ENCODE measurements at places on chromosomes 2 and 18.
A peak's percentile ranks its signal among the peaks of the same experiment; 100 is the strongest.

DNA sequence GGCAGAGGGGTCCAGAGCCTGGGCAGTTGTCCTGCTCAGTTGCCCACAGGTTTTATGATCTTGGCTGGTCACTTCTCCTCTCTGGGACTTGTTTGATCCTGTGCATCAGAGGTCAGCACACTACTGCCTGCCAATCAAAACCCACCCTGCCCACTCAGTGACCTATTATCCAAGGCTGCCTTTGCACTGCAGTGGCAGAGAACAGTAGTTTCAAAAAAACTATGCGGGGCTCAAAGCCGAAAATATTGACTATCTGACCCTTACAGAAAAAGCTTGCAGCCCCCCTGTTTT lies 218.2 kb downstream of the CYP26B1 start:
- DNase-seq: no peak

- DNase-seq: peak; percentile 71
Observed at GRCh38 chr18:48410095-48410920, 1.1 kb upstream of the ZBTB7C start.

DNA sequence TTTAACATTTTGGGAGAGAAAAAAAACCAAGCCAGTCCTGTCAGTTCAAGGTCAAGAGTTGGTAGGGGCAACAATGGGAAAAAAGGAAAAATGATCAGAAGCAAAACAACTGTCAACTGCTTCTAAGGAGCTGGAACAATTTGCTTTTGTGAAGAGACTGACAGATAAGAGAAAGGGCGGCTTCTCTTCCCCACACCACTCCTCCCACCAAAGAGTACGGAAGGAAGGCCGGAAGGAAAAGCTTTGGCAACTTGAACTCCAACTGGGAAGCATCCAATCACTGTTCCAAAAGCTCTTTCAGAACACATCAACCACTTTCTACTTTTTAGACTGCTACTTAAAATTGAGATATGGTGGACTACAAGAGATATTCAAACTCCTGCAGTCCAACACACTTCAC lies 57.8 kb upstream of the NFU1 start:
- no peak for DNase-seq

DNA sequence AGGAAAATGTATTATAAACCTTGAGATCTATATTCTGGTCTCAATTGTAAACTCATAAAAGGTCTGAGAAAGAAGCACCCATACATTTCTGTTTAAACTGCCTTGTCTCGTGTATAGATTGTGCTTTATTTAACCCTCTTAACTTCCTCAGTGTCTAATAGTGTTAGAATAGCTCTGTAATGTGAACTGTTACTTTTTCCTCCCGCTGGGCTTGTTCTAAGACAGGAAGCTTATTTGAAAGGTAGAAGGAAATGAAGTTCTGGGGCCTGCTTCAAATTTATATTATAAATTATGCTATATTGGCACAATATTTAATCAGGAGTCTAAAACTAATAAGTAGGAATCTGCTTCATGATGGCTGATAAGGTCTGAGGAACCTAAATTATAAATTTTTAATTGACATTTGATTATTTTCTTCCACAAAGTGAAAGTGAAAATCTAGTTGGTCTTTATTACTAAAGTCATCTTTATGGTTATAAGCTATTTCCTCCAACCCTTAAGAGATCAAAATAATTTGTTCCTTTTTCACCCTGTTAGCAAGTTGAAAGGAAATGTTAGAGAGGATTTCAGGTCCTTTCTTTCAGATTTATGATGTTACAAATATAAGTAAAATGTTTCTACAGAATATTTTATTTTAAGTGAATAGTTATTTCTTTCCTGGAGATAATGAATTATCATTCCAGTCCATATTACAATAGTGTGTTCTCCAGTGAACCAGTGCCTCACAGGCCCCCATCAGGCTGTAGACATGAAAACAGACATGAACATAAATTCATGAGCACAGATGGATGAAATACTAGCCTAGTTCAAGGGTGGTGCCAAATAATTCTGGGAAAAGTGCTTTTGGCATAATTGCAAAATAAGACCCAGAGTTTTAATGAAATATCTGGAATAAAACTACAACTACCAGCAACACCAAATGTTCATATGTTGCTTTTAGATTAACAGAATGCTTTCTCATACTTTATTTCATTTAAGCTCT lies 7.9 kb downstream of the MFSD6 start:
- no peak for DNase-seq

- no peak for DNase-seq
Observed at GRCh38 chr2:68091439-68092034, 28.7 kb upstream of the C1D start.

- no peak for DNase-seq
Observed at GRCh38 chr18:74994502-74995418, 214.2 kb downstream of the PTGR3 start.

DNA sequence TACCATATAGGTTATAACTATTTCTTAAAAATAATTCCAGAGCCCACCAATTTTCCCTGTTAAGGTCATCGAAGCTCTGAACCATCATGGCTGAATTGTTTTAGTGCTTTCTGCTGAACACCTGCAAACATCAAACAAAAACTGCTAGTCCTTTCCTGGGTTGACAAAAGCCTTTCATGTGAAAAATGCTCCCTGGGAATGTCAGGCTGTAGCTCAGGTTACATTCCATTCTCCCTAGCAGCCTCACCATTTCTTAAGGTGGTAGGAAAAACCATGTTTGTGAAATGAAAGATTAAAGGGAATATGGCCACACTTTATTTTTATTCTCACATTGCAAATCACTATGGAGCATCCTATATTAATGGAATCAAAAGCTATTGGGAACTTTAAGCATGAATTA lies 5.7 kb downstream of the TCF4 start:
- DNase-seq: no peak

DNA sequence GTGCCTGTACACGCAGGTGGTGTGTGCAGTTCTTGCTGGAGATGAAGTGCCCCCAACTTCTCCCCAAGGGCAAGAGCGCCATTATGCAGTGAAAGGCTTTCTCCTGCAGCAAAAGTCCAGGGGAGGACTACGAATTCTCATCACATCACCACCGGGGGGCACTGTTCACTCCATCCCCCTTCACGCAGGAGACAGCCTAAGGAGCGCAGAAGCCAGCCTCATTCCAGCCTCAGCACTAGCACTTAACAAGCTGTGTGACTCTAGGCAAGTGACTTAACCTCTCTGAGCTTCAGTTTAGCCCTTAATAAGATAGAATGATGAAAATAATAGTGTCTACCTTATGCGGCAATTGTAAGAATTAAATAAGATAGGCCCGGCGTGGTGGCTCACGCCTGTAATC lies 32.3 kb downstream of the DNMT3A start:
- peak; percentile 57 for DNase-seq

- no peak for DNase-seq
Observed at GRCh38 chr18:33470216-33470615, 29.7 kb upstream of the CCDC178 start.

GRCh38 chr2:145404690-145405089 lies 884.8 kb upstream of the ZEB2 start:
- DNase-seq: no peak

DNA sequence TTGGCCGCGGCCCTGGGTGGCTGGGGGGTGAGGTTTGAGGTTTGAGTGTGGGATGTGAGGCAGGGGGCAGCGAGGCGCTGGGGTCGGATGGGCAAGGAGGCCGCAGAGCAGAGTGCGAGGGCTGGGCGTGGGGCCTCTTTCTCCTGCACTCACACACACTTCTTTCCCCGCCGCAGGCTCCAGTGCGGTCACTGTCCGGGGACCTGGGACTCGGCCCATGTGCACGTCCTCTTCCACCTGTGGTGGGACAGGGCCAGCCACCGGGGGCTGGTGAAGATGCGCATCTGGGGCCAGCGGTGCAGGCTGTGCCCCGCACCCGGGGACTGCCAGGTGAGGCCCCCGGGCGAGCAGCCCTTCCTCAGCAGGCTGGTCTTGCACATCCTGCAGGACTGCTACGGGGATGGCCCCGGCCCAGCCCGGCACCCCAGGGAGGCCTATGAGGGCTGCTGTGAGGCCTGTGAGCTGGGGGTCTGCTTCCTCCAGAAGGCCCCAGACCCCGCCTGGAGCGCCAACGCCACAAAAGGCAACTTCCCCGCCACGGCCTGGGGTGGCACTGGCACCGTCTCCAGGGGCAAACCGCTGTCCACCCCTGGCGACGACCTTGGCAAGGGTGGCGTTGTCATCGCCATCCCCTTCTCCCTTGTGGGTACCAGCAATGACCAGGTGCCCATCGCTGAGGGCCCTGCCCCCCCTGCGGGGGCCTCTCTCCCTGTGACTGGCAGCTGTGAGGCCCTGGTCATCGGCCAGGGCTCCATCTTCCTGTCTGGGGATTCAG lies 2.2 kb downstream of the RTP5 start:
- no peak for DNase-seq

- DNase-seq: no peak
Observed at GRCh38 chr2:135960656-135961551, 24.5 kb downstream of the DARS1 start.

- no peak for DNase-seq
Observed at GRCh38 chr2:40016151-40016885, 237.3 kb upstream of the THUMPD2 start.

DNA sequence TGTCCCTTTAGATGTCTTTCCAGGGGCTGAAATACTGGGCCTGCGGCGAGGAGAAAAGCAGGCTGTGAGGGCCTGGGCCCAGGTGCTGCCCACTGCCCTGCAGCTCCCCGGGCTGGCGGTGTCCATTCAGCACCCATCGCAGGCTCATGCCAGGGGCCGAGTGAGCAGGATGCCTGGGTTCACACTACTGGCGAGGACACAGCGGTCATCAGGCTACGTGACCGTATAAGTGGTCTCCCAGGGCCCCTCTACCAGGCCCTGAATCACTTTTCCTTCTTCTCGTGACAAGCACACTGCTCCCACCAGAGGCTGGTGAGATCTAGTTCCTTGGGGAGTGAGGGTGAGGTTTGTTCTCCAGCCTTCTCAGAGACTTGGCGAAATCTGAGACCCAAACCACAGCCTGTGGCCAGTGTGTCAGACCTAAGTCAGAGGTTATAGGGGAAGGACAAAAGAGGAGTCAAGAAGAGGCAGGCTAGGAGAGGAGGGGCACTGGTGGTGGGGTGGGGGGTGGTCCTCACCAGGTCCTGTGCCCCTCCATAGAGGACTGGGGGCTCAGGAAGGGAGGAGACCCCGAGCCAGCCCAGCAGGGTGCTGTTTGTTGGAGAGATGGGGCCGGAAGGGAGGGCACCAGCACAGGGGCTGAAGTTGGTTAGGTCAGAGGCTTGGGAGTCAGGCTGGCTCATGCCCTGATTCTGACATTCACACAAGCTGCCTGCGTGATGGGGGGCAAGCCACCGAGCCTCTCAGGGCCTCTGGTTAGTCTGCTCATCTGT lies 6.6 kb upstream of the SEMA4C start:
- no peak for DNase-seq

DNA sequence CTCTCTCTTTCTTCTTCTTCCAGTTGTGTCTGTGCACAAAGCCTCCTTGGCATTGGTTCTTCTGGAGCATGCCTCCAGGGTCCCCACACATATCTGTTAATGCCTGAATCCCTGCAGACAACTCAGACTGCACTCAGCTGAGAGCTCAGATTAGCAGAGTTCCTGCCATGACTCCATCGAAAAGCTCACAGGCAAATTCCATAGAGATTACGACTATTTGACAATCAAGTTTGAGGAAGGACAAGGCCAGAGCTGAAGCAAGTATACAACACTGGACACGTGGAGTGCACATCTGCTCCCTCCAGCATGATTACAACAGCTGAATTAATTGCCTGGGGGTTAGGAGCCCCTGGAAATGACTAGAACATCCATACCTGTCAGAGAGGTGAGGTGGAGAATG lies 190.7 kb downstream of the INSIG2 start:
- DNase-seq: no peak

GRCh38 chr18:13424363-13424762 lies 205.8 kb downstream of the LDLRAD4 start:
- DNase-seq: no peak

DNA sequence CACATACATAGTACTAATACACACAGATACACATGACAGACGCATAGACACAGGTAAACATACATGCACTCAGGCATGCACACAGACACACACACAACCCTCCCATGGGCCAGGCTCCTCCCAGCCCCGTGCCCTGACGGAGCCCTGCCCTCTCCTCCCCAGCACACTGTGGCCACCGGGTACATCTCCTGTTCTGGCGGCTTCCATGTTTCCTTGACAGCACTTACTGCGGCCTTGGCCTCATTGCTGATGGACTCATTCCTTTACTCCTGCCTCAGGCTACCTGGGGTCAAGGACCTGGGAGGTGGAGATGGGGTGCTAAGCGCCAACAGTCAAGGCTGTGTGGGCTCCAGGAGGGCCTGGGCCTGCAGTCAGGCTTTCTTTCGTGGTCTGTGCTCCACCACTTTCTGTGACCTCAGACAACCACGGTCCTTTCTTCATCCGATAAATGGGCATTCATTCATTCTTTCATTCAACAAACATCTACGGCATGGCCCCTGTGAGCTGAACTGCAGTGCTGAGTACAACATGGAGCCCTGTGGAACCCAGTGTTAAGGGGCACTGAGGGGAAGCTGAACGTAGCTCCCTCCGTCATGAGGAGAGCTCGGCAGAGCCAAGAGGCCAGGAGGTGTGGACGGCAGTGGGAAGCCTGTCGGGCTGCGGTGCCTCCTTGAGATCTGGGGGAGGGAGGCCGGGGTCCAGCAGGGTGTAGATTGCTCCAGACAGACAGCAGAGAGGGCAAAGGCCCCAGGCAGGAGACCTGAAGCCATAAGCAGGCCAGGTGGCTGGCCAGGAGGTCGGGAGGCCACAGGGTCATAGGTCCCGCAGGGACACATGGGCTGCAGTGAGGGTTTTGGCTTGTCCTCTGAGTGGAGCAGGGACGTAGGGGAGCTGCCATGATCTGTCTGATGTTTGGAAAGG lies 190.4 kb upstream of the HDAC4 start:
- DNase-seq: no peak

- DNase-seq: no peak
Observed at GRCh38 chr2:73981081-73982001, 3.4 kb upstream of the TET3 start.

- DNase-seq: no peak
Observed at GRCh38 chr2:9954136-9954535, 2.6 kb downstream of the GRHL1 start.

- DNase-seq: no peak
Observed at GRCh38 chr2:176118601-176119339, 2.2 kb downstream of the HOXD10 start.

GRCh38 chr2:155377931-155378444 lies 679.5 kb downstream of the KCNJ3 start:
- no peak for DNase-seq

GRCh38 chr2:30428827-30429461 lies 18.1 kb upstream of the LCLAT1 start:
- DNase-seq: no peak

DNA sequence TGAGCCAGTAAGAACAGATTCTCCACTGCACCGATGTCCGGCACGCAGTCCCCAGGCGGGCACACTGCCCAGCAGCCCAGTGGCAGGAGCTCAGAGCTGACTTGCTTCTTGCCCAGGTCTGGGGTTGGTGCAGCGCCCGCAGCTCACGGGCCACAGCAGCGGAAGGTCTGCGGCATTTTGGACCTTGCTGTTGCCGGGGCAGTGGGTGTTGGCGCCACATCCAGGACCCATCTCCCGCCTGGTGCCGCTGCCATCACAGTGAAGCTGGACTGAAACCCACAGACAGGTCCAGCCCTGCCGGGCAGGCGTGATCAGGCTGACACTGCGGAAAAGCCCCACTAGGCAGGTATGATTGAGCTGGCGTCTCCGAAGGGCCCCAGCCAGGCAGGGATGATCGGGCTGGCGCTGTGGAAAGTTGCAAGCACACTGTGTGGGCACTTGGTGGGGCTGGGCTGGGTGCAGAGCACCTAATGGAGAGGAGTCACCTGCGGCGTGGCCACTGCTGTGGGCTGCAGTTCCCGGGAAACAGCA lies 75.5 kb downstream of the SLC66A2 start:
- DNase-seq: no peak
